ENCODE measurements at places on chromosomes 2 and 18.

GRCh38 chr2:167334146-167334742 is 446.0 kb downstream of the XIRP2 start:
- DNase-seq: no peak

DNA sequence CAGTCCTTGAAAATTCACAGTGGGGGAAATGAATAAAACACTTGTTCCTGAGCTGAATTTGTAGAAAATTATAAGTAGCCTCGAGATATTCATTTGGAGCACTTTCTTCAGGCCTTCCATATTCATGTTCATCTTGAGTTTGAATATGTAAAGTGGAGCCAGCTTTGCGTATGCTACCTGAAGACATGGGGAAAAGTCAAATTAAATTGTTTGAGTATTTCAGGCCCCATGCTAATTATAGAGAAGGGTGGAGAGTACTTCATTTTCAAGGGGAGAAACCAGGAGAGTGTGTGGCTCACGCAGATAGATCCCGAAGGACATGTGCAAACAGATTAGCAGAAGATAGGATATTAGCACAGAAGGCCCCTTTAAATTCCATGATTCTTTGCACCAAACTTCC is 7.7 kb downstream of the RPRM start:
- no peak for DNase-seq

- no peak for DNase-seq
Measured at GRCh38 chr18:22188559-22189267, 19.3 kb downstream of the GATA6 start.

- DNase-seq: no peak
Measured at GRCh38 chr2:175628243-175628642, 373.8 kb downstream of the LNPK start.

- DNase-seq: no peak
Measured at GRCh38 chr2:145927131-145927950, 1407.4 kb upstream of the ZEB2 start.

GRCh38 chr2:122610948-122611609 is 855.6 kb downstream of the TSN start:
- DNase-seq: no peak

- no peak for DNase-seq
Measured at GRCh38 chr2:174997110-174997509, 8.1 kb downstream of the CHN1 start.

- no peak for DNase-seq
Measured at GRCh38 chr18:78867131-78867530, 112.5 kb upstream of the SALL3 start.
